ENCODE measurements at places on chromosomes 2 and 18.

DNA sequence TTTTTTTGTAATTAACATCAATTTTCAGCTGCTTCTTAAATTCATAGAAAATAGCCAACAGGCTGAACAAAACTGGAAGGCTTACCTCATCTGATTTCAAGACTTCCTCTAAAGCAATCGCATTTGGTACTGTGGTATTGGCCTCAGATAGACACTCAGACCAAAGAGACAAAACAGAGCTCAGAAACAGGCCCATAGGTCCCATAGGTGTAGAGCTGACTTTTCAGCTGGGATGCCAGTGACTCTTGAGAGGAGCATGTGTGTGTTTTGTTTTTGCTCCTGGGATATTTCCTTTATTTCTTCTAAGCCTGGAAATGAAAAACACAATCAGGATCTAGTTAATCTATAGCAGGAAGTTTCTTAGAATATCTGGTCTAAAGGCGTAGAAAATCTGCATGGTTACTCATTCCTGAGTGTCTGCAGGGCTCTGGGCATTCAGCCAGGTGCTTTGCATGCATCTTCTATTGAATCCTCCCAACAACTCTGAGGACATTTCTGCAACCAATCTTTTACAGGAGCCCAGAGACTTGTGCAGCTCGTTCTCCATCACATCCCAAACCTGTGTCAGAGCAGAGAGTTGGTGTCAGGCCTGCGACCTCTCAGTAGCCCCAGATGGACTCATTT lies 190.8 kb downstream of the RTP5 start:
- DNase-seq = peak; percentile 44

GRCh38 chr2:216113572-216113971 lies 4.4 kb downstream of the XRCC5 start:
- DNase-seq = no peak

- DNase-seq = no peak
Observed at GRCh38 chr2:100820273-100820522, 259 bp downstream of the NPAS2 start.

DNA sequence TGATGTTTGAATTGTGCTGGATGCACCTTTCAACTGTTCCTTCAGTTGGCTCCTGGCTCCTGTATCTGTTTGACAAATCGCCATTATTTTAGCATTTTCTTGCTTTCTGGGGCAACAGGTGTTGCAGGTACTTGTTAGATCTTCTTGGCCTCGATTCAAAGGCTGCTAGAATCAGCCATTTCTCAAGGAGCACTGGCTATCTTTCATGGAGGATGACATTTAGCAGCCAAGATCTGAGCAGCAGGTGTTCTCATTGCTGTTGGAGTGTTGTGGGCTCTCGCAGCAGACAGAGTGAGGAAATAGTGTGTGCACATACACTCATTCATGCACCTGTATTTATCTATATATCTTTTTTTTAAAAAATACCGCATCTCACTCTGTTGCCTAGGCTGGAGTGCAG lies 52.2 kb downstream of the INPP5D start:
- no peak for DNase-seq

GRCh38 chr2:232250246-232251175 lies 128.0 kb upstream of the ALPP start:
- DNase-seq = no peak

DNA sequence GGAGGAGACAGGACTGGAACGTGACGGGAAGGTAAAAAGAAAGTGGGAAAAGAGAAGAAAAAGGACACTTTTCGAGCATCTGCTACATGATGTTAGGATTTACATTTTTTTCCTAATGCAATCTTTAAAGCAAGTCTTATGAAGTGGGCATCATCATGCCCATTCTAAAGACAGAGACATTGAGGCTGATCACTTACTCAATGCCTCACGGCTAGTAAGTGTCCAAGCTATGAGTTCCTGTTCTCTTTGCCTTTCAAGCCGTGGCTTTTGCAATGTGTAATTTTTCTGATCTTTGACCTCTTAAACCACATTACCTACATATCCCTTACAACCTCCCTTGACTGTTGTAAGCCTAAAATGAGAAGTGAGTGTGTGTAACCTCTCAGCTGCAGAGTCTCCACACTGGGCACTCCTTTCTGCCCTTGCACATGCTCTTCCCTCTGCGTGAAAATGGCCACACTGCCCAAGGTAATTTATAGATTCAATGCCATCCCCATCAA lies 649.2 kb downstream of the RNF144A start:
- no peak for DNase-seq

GRCh38 chr2:203692031-203692710 lies 14.3 kb upstream of the CD28 start:
- no peak for DNase-seq

- no peak for DNase-seq
Observed at GRCh38 chr2:71860381-71860926, 287.2 kb downstream of the CYP26B1 start.
